Mammary epithelial cell (primary cell): ENCODE measurements at places on chromosomes 7 and 10.

GRCh38 chr7:141911391-141911790, 4.8 kb upstream of the OR9A4 start:
- DNase-seq: no peak

DNA sequence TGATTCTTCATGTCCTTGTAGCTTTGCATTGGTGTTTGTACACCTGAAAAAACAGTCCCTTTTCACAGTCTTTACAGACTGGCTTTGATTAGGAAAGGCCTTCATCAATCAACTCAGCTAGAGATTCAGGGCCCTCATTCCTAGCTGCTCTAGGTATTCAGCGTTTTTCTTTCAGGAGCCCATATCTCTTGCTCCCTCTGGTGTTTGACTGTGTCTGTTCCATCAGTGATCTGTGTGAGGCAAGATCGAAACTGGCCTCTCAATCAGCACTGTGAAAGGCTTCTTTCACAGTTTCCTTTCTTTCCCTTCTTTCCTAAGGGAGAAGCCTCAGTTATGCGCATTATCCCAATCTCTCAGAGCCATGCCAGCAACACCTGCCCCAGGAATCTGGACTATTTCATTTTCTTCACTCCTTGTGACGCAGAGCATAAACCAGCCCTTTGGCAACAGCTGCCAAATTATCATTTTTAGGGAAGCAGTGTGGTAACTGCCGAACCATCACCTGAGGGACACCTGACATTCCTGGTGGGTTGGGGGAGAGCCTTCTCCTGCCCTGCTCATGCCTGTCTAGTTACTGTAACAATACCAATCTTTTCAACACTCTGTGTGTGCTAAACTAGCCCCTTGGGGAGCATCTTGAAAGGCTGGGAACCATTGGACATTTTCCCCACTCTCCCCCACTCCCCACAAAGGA, 75.7 kb upstream of the CCDC71L start:
- peak; percentile 80 for DNase-seq

- DNase-seq: no peak
Measured at GRCh38 chr7:37921876-37922275, 1.4 kb downstream of the EPDR1 start.

- DNase-seq: no peak
Measured at GRCh38 chr10:12051241-12051640, 8.6 kb upstream of the UPF2 start.

DNA sequence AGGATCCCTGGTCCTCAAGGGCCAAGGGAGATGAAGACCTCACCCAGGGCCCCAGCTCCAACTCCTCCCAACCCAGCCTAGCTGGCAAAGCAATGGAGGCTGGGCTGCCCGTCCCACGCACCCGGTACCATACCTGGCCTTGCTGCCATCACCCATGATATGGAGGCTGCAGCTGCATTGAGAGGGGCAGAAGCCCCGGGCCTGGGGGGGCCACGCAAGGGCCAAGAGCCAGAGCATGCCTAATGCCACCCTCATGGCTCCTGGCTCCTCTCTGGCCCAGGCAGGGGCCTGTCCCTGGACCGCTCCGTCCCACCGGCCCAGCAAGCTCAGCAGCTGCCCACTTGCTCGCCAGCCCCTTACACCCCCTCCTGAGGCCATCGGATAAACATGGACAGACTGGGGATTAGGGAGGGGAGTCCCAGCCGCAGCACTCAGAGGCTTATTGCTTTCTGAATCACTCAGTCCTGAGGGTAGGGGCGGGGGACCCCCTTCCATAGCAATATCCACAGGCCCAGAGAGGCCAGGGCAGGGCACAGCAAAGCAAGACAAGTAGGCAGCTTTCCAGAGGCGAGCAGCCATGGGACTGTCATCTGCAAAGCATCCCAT, at the start of gene LRIT1:
Gene LRIT1, minus strand, starts transcription at position 362 of the 606 bp plus-strand sequence. Its CDS starts 107 bp downstream, at position 255.
- no peak for DNase-seq

GRCh38 chr10:689452-690371, at the start of gene DIP2C:
DIP2C (minus strand) TSS chr10:689668; CDS start chr10:689578, 90 bp downstream.
- DNase-seq: peak; percentile 47

- DNase-seq: no peak
Measured at GRCh38 chr7:8384901-8385300, 48.5 kb upstream of the NXPH1 start.

GRCh38 chr7:91267171-91267955, 3.1 kb downstream of the FZD1 start:
- DNase-seq: peak; percentile 44

- DNase-seq: peak; percentile 14
Measured at GRCh38 chr10:7233259-7233991, 177.4 kb downstream of the SFMBT2 start.

DNA sequence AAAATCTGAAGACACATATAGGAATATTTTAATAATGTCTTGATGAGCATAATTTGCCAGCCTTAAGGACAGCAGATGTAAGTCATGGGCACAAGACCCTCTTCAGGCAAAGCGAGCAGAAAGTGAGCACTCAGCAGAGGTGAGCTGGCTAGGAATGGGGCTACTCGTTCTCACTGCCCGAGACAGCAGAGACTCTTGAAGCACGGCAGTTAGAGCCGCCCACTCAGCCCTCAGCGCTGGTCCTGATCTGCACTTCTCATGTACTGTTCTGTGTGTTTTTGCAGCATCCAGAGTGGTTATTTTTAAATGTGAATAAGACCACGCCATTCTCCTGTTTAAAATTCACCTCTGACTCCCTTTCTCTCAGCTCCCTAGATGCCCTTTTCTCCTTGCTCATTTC, 65.3 kb downstream of the GFRA1 start:
- no peak for DNase-seq

GRCh38 chr7:40437498-40437897, 302.7 kb downstream of the SUGCT start:
- peak; percentile 87 for DNase-seq

DNA sequence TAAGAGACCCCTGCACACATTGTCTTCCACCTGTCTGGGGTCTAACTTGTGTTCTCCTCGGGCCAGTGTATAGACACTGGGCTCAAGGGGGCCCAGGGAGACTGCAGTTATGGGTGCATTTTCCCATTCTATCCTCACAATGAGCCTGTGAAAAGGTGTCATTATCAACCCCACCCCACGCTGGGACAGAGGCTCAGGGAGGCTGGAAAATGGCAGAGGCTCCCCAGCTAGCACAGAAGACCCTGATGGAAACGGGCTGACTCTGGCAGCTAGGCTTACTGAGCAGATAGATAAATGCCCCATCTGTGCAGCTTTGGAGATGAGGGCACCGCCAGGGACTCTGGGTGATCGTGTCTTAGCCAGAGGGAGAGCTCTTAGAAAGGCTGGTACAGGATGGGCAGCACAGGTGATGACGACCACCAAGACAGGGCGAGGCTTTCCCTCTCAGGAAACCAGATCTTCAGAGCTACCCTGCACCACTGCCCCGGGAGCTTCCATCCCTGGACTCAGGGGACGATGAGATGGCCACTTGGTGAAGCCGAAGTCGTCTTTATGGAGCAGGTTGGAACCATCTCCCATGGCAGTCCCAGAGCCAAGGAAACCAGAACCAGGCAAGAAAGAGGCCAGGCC, 58.2 kb upstream of the CHST15 start:
- no peak for DNase-seq

DNA sequence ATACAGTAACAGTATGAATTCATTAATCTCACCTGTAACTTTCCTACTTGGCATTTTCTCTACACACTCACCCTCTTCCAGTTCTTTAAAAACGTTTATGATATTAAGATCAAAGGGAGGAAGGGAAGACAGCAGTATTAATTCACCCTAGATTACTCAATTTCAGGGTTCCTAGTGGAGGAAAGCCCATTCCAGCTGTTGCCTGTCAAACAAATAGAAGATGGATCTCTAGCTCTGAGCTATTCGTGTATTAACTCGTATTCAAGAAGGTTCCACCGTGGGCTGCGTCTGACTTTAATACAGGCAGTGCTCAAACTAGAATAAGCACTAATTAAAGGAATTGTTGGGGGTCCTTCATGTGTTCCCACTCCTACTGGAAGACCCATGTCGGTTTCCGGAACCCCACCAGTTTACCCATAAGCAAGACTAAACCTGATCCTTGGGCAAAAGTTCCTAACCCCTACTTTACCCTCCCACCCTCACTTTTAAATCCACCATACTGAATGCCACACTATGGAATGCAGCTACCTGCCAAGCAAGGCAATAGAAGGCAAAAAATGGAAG, 2.1 kb downstream of the NANOS1 start:
- DNase-seq: no peak

DNA sequence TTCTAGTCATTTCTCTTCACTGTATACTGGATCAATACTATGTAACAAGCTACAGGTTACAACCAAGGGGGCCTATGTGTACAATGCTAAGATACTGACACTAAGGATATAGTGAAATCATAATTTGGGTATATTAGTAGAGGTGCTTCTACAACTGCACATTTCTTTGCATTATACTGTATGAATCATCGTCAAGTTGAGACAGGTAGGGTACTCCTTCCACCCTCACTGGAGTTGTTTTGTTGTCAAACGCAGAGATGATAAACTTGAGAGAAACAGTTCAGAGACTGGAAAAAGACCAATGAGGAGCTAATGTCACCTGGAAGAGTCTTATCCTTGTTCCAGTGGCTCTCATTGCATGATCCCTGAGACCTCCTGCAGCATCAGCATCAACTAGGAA, 208.2 kb upstream of the PRPS1L1 start:
- DNase-seq: peak; percentile 2

DNA sequence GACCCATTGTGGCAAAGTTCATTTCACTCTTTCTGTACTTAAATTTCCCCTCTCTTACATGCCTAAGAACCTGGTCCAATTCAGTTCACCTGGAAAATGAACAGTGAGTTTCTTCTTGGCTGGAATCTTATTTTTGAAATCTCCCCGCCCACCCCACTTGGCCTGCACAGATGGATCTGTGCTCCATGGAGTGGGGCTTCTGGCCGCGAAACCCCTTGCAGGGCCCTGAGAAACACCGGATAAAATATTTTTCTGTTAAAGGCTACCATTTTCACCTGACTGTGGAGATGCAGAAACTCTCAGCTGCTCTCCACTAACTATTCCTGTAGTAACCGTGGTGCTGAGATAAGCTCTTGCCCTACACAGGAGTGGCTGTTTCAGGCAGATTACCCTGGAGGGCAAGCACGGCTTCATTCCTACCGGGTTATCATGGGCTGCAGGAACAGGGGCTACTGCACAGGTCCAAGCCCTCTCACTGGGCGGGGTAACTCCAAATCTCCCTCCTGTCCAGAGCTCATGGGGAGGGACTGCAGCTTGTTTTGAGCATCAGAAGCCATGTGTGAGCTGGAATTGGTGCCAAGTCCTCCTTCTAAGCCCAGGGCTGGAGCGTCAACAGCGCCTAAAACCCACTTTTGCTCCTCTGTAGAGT, 118.9 kb downstream of the PRPF18 start:
- peak; percentile 19 for DNase-seq

GRCh38 chr10:113241599-113242360, 291.7 kb downstream of the TCF7L2 start:
- no peak for DNase-seq

GRCh38 chr7:66138994-66139752, 24.5 kb downstream of the CRCP start:
- no peak for DNase-seq

DNA sequence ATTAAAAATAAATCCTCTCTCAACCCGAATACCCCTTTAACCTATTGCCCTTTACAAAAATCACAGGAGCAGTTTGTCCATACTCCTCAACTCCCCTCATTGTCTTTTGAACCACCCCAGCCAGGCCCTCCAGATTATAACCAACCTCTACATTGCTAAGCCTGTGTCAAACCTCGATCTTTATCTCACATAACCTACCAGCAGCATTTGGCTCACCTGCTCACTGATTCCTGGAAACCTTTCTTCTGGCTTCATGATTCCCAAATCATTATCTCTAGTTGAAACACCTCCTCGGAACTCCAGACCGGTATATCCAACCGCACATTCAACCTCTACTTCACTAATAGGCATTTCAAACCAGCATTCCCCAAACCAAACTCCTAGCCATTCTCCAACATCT, 11.8 kb downstream of the SEC61G start:
- DNase-seq: no peak

GRCh38 chr10:94423627-94424026, 21.3 kb downstream of the TBC1D12 start:
- no peak for DNase-seq

DNA sequence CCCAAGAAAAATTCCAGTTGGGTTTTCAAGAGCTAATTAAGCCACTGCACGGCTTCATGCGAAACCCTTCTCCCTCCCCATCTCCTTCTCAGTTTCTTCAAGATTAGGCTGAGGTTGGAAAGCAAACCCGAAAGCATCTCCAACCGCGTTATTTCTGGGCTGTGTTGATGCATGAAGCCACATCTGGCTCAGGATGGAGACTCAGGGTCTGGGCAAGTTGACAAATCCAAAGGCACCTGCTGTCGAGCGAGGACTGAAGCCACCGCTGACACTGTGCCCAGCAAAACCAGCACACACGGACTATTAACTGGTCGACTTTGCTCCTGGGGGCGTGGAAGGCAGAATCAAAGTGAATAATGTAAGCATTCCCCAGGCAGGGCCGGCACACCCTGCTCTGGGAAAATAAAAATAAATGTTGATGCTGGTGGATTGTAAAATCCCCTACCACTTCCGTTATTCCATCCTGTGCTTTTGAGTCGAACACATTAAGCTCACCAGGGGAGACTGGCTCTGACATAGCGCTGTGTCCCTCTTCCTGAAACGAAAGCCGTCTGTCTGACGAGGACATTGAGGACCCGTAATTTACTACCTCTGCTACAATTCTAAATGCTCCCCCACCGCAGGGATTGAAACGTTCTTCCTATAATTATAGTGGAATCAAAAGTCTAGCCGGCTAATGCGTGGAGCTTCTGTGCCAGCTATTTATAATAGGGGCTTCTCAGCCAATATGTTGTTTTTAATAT, 269.8 kb downstream of the ADARB2 start:
- no peak for DNase-seq

- DNase-seq: no peak
Measured at GRCh38 chr10:132554053-132554990, 16.7 kb downstream of the INPP5A start.

DNA sequence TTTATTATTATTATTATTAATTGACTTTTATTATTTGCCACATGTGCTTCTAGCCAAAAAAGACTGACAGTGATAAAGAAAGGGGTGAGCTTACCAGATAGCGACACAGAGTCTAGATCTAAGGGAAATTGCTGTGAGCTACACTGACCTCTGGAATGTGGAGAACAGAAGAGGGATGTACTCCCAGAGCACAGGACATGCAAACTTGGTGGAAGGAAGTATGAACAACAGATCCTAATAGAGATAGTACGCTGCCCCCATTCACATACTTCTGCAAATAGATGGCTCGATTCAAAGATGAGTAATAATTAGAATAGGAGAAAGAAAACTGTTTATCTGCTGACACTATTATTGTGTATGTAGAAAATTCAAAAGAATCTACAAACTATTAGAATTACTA, 109.3 kb upstream of the HPS1 start:
- DNase-seq: no peak

GRCh38 chr7:77327067-77327931, 88.8 kb downstream of the GSAP start:
- DNase-seq: peak; percentile 74

- no peak for DNase-seq
Measured at GRCh38 chr7:43511029-43511428, 71.9 kb upstream of the STK17A start.

DNA sequence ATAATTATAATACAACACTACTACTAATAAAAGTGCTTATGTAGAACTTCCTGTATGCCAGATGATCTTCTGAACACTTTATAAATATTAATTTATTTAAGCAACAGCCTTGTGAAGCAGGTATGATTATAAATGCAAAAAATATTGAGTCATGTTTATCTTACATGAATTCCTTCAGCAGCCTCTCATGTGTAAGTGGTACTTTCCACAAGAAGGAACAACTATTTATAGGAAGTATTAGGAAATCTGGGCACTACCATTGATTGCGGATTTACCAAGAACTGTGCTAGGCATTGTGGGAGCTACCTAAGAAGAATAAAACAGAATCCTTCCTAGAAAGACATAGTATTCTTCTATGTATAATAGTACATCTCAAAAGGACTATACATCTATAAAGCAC, 10.7 kb upstream of the STEAP4 start:
- DNase-seq: peak; percentile 75
